ENCODE measurements at places on chromosomes 11 and 22. TPM values are rescaled to one million over a fixed set of nuclear protein-coding genes. Genes with fewer than 3 reads are reported as not detected.

- peak; percentile 42 for DNase-seq
Observed at GRCh38 chr22:19066531-19067271, 55.5 kb downstream of the DGCR2 start.

GRCh38 chr11:8070417-8071115 lies 10.4 kb upstream of the TUB start:
- DNase-seq: peak; percentile 79

DNA sequence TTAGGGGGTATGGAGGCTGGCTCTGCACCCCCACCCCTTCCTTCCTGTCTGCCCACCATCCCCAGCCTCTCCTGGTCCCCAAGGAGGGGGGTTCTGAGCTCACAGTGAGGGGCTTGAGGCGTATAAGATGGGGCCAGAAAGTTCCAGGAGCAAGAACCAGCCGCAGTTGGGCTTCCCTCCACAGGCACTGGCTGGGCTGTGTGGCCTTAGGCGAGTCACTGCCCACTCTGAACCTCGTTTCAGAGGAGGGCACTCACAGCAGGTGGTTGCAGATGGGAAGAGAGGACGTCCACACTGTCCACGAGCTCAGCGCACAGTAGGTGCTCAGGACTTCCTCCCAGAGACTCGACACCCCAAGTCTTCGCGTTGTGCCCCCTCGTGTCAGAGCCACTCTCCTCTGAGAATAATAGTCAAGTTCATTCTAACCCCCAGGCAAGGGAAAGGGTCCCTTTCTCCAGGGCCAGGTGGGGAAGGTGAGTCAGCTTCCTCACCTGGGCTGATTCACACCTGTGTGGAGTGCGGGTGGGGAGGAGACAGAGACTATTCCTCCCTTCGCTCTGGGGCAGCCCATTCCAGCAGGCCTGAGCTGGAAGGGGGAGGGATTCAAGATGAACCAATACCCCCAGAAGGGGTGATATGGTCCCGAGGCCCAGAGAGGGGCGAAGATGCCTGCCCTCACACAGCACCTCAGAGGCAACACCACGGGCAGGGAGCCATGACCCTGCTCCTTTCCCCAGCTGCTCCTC lies 29.3 kb downstream of the RPL3 start:
- no peak for DNase-seq

GRCh38 chr11:72831521-72832300 lies 17.5 kb downstream of the ATG16L2 start:
- DNase-seq: peak; percentile 84

DNA sequence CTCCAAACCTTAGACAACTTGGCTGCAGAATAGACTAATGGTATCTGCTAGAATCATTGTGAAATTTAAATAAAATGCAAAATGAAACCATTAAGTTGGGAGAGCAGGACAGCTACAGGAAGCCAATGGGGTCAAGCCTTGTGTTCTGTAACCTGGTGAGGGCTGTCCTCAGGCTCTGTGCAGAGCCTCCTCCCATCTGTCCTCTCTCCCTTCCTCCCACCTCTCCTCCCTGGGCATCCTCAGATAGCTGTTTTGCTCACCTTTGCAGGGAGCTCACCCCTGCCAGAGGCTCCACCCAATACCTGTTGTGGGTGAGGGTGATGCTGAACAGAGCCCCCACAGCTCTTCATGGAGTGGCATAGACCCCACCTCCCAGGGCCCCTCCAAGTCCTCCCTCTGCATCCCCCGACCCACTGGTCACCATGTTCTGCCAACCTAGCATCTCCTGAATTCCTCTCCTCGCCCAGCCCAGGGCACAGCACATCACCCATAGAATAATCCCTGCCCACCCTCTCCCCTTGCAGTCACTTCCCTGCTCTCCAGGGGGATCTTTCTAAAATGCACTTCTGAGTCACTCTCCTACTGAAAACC lies 100.3 kb downstream of the PDE2A start:
- no peak for DNase-seq

DNA sequence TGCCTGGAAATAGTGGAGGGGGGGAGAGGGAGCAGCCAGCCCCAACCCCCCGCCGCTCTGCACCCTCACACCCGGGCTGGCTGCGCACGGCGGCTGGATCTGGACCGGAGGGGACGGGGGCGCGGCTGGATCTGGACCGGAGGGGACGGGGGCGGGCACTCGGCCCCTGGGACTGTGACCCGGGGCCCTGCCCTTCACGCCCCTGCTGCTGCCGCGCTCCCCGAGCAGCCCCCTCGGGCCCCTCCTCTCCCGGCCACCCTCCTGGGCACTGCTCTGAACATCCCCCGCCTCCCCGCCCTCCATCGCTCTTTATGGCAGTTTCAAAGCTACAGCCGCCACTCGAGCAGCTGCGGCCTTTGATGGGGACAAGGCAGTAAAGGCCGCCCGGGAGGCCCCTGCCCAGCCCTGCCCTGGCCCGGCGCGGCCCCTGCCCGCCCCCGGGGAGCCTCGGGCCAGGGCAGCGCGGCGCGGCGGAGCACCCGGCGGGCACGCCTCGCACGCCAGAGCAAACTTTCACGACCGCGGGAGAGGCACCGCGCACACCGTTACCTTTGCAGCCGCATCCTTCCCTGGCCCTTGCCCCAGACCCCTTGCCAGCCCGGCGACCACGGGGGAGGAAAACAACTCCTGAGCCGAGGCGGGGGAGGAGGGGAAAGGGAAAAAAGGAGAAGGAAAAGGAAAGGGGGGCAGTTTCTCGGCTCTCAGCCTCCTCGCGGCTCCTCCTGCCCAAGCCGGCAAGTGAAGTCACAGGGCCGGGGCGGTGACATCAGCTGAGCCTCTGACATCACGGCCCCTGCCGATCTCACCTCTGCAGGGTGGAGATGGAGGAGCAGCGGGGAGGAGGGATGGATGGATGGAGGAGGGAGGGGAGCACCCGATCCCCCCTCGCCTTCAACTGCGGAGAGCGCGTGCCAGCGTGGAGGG lies 13.1 kb upstream of the TCF20 start:
- DNase-seq: no peak

GRCh38 chr11:58830673-58831301 lies 13.7 kb downstream of the GLYATL2 start:
- DNase-seq: no peak

- no peak for DNase-seq
Observed at GRCh38 chr22:25104367-25104766, 95.3 kb upstream of the CRYBB3 start.

DNA sequence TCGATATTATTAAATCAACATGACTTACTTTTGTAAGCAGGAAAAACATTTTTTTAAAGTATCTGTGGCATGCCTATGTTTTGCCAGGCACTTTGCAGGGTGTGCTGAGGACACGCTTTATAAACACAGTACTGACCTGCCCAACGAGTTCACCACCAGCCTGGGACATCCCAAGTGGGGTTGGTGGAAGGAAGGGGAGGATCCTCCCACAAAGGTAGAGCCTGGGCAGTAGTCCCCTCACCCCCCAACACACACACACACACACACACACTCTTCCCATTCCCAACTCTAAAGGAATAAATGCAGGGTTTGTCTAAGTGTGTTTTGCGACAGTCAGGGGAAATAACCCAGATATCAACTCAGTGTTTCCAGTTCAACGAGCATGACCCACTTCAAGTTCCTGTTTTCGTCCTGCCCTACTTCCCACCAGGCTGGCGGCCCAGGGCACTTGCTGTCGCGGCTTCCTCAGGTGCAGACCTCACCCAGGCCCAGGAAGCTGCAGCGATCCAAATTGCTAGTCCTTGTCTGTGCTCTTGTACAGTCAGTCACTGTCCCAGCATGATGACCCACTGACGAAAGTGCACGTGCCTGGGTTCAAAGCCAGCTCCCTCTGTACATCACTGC lies 3.1 kb downstream of the CERK start:
- no peak for DNase-seq

DNA sequence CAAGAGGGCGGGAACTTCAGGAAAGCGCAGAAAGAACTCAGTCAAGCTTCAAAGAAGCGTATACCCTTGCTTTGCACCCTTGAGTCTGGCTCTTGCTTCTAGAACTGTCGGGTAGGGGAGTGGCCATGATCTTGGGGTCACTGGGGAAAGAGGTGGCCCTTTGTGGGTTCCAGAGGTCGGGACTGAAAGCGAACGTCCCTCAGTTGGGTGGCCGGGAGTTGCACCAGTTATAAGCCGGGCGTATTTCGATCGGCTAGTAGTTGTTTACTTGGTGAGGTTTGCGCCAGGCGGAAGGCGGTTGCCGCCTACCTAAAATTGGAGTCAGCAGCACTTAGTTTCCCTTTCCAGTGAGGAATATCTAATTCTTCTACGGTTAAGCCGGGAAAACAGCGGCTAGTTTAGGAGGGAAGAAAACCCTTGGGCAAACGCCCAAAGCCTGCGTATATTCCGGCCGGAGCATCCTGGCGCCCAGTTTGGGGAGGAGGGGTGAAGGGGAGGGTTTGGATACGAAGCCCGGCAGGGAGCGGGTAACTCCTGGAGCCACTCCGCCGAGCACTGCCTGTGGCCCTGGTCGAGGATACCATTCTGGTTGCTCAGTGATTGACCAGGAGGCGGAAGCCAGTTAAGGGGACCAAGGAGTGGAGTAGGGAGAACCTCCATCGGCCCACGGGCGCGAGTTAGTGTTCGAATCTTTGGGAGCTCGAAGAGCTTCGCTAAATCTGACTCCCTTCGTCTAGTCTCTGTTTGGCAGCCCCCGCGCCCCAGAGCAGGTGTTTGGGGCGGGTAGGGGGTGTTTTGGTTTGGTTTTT lies 807 bp upstream of the WT1 start:
- no peak for DNase-seq

- peak; percentile 94 for DNase-seq
Observed at GRCh38 chr11:45662665-45663485, 2.5 kb downstream of the CHST1 start.

- no peak for DNase-seq
Observed at GRCh38 chr22:20107951-20108756, 7.8 kb upstream of the RANBP1 start.

GRCh38 chr22:48145738-48146137 lies 1383.3 kb downstream of the TBC1D22A start:
- no peak for DNase-seq

GRCh38 chr11:35390737-35391682 lies 28.3 kb downstream of the SLC1A2 start:
- no peak for DNase-seq

DNA sequence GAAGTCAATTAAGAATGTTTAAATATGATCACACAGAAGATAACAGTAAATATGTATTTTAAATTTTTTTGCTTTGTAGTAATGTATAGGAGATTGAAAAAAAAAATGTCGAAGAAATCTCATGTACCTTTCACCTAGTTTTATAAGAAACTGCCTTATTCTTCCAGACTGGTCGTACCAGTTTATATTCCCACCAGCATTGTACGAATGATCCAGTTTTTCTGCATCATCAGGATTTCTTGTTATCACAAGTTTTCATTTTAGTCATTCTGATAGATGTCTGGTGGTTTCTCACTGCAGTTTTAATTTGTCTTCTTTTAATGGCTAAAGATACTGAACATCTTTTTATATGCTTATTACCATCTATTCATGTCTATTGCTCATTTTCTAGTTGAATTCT lies 101.8 kb upstream of the CTSC start:
- DNase-seq: peak; percentile 25

GRCh38 chr11:75326439-75326810 lies 25.0 kb downstream of the ARRB1 start:
- no peak for DNase-seq

DNA sequence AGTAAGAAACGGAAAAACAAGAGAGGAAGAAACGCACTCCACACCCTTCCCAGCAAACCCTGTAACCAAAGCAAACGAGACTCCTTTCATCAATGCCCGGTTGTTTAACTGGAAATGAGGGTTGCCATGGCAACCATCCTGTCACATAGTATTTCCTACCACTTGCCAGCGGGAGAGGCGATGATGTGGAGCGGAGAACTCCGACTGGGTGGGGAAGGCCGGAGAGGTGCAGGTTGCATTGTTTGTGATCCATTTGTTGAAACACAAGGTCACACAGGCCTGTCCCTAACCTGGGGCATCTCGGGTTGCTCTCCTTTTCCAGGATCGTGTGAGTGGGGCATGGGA lies 609.9 kb downstream of the BUD13 start:
- DNase-seq: peak; percentile 50

GRCh38 chr11:45366619-45367190 lies 80.6 kb upstream of the SYT13 start:
- no peak for DNase-seq

- no peak for DNase-seq
Observed at GRCh38 chr22:31238057-31238456, 26.0 kb downstream of the LIMK2 start.

DNA sequence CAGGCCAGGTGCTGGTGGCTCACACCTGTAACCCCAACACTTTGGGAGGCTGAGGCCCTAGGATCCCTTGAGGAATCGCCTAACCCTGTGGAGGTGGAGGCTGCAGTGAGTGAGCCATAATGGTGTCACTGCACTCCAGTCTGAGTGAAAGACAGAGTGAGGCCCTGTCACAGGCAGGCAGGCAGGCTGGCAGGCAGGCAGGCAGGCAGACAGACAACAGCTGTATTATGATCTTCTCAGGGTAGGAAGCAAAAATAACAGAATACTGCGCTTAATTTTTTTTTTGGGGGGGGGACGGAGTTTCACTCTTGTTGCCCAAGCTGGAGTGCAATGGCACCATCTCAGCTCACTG lies 3901.6 kb upstream of the OR11H1 start:
- no peak for DNase-seq

GRCh38 chr11:1571760-1572196 lies 293 bp downstream of the DUSP8 start:
- DNase-seq: no peak

- DNase-seq: peak; percentile 40
Observed at GRCh38 chr11:67118181-67118766, 789 bp upstream of the KDM2A start.

GRCh38 chr11:123406441-123407129 lies 23.5 kb upstream of the GRAMD1B start:
- DNase-seq: no peak

GRCh38 chr11:8766988-8767374 lies 84.4 kb downstream of the RPL27A start:
- DNase-seq: no peak

DNA sequence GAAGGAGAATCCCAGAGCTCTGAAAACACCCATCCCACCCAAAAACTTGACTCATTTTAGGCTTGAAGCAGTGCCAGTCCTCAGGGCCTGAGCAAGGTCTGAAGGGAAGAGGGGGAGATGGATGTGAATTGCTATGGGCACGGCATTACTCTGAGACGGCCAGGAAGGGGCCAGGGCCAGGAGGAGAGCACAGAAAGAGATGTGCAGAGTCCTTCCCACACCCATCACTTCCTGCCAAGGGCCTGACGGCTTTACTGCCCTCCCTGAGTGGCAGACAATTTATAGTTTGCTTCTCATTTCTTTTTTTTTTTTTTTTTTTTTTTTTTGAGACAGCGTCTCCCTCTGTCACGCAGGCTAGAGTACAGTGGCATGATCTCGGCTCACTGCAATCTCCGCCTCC lies 22.5 kb downstream of the TAB1 start:
- DNase-seq: no peak

Gene CTSF
- total RNA-seq: 43.1 TPM

Gene MPPED2
- 13.7 TPM for total RNA-seq

Gene MS4A7
- 14.9 TPM for total RNA-seq

Gene KCNE3
- total RNA-seq: 5.3 TPM

Gene OR1S2
- total RNA-seq: not detected

Gene DDIAS
- 6.3 TPM for total RNA-seq

Gene BEST1
- 7.5 TPM for total RNA-seq

Gene F2
- not detected for total RNA-seq

Gene LSP1
- total RNA-seq: 85.5 TPM

Gene SYT9
- 8.7 TPM for total RNA-seq

Gene C11orf71
- 4.1 TPM for total RNA-seq

Gene E2F8
- total RNA-seq: 19.3 TPM

Gene CCDC85B
- 8.4 TPM for total RNA-seq

Gene CHRDL2
- not detected for total RNA-seq

Gene INSC
- 0.72 TPM for total RNA-seq

Data from umbilical cord (tissue), 2 donors.